ENCODE measurements at places on chromosomes 7 and 10.

DNA sequence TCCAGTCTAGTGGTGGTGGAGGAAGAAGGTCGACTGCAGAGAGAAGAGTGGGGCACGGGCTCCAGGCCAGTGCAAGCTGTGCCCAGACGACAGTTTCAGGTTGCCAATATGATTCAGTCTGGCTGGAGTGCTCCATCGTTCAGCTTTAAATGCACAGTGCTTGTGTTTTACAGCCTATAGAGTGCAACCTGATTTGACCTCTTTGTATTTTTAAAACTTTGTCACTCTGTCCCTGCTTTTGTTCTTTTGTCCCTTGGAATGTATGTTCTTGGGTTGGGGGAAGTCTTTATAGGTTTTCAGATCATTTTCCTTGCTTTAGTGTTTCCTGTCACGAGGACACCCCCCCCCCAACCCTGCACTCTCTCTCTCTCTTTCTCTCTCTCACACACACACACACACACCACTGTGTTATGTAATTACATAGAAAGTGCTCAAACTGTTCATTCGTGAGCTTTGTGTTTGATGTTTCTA is 198.0 kb downstream of the CAMK1D start:
- DNase-seq, result no peak

DNA sequence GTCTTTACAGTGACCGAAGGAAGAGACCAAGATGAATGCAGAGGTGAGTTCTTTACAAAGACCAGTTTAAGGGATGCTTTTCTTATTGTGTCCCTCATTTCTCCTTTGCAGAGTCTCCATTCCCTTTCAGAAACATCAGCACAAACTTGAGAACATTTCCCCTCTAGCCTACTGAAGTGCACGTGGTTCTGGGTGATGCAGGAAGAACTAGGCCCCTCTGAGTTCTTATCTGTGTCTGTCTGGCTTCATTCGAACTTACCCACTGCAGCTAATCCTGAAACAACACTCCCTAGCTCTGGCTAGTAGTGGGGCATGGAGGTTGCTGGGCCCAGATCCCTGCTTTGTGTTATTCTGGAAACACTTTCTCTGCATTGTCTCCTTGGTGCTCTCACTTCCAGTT is 12.6 kb downstream of the BLVRA start:
- DNase-seq, result no peak

- DNase-seq, result no peak
These were observed 17.2 kb downstream of the RUNDC3B start for GRCh38 chr7:87645446-87645845.

DNA sequence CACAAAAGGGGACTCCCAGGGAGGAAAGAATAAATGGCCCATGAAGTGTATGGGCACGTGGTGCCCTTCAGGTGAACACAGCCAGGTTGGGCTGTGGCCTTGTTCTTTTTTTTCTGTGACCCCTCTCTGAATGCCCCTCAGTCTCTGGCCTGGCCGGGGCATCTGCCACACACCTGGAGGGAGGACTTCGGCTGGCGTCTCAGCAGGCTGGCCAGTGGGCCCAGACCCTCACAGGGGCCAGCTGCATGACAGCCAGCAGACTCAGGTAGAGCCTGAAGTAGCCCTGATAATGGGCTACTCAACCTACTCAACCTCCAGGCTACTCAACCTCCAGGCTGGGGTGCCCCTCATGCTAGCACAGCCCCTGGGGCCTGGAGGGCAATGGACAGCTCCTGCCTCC is 9.8 kb upstream of the CAMK2B start:
- DNase-seq, result no peak

DNA sequence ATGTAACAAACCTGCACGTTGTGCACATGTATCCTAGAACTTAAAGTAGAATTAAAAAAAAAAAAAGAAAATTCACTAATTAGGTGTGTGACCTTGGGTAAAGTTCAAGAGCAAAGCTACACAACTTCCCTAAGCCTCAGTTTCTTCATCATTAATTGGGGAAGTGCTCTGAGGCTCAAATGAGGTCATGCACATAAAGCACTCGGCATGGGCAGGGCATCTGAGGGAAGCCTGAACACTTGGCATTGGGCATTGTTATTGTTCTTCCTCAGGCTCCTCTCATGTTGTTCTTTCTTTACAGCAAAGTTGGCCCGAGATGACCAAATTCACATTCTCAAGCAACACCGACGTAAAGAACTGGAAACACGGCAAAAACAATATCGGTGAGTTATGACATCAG is 21.5 kb downstream of the ALOX5 start:
- no peak for DNase-seq

- no peak for DNase-seq
These were observed 14.8 kb upstream of the CNPY1 start for GRCh38 chr7:155560982-155561686.

GRCh38 chr7:8536431-8536830 is 103.0 kb downstream of the NXPH1 start:
- DNase-seq, result no peak

DNA sequence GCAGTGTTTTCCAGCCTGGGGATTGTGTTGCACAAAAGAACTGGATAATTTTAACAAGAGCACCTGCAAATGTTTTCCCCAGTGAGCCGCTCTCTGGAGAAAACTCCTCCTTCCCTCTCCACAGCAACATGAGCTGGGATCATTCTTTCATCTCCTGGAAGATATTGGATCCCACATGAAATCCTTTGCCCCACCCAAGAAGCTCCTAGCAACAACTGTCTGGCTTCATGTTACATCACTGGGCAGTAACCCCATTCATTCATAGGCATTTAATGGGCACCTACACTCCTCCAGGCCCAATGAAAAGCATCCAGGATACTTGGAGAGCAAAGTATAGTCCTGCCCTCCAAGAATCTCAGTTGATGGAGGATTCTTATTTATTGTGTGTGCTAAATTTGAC is 27.2 kb downstream of the LSM5 start:
- no peak for DNase-seq

- no peak for DNase-seq
These were observed 57.1 kb downstream of the PLPP4 start for GRCh38 chr10:120514035-120514620.

GRCh38 chr7:84502239-84502638 is 307.6 kb upstream of the SEMA3A start:
- DNase-seq, result no peak

- DNase-seq, result no peak
These were observed 18.1 kb upstream of the ABCB5 start for GRCh38 chr7:20597339-20597738.

GRCh38 chr10:63140077-63140476 is 6.9 kb downstream of the NRBF2 start:
- DNase-seq, result no peak

- no peak for DNase-seq
These were observed 694.5 kb upstream of the PCDH15 start for GRCh38 chr10:55495555-55495954.

DNA sequence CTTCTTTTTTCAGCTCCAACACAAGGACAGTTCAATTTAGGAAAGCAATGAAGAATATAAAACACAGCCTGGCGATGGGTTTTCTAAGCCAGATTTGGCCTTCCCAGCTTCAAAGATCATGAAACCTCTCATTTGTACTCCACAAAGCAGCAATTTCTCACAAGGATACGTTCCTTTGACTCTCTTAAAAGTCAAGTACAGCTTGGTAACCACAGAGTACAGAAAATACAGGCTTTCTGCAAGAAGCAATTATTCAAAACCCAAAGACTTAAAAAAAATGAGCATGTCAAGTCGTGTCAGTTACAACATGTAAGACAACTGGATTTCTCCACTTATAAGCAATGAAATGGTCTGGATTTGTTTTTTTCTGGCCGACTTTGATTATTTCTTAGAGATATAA is 321.4 kb downstream of the FGFR2 start:
- DNase-seq, result no peak

GRCh38 chr10:80589726-80590373 is 52.1 kb downstream of the SH2D4B start:
- DNase-seq, result no peak

- no peak for DNase-seq
These were observed 130.5 kb upstream of the C1QL3 start for GRCh38 chr10:16652154-16652553.

- DNase-seq, result no peak
These were observed 282.4 kb downstream of the CELF2 start for GRCh38 chr10:11300026-11300425.

- DNase-seq, result no peak
These were observed 25.7 kb upstream of the FAM133B start for GRCh38 chr7:92615861-92616260.

- DNase-seq, result no peak
These were observed 321.0 kb downstream of the TCERG1L start for GRCh38 chr10:130990486-130990885.

- no peak for DNase-seq
These were observed 1.9 kb downstream of the APBB1IP start for GRCh38 chr10:26440088-26440470.

DNA sequence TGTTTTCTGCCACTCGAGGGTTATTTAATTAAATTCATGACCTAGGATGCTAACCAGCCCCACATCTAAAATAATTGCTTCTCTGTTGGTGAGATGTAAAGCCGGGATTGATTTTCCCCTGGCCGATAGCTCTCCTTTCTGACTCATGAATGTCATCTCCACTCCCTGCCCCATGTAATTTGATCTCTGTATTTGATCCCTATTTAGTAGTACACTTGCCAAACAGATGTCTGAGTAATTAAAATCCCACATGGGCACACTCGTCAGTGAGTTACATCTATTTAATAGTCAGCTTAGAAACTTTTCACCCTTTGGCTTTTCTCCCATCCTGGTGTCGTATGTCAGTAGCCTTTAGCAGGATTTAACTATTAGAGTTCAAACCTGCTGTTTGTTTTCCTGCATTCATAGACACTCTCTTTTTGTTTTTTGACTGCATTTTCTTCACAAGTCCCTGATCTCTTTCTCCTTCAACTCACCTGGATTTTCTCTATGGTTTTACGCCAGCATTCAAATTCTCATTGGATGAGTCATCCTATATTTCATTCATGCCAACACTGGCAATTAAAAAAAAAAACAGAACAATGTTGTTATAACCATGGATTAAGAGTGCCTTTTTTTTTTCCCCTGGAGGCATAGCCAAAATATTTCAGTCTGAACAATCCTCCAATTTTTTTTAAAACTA is 82.7 kb downstream of the SPAG6 start:
- no peak for DNase-seq

DNA sequence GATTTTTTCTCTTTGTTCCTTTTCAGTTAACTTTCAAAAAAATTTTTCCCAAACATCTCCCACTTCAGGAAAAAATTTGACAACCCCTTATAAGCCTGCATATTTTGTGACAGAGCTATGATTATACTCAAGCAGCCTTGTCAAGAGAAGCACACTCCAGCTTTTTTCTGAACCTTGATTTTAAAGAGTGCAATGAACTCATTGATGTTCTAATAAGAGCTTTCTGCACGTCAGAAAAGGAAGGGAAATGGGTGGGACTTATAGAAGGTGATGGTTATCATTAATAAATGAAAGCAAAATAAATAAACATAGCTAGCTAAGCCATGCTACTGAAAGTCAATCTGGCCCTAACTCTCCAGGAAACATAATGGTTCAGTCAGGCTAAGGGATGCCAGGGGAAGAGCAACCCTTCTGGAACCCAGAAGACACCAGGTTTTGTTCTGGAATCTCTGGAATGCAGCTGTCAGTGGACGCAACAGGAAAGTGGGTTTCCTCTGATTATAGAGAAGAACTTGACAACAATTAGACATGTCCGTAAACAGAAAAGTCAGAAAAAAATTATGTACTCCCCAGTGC is 76.1 kb downstream of the NHLRC2 start:
- DNase-seq, result no peak

DNA sequence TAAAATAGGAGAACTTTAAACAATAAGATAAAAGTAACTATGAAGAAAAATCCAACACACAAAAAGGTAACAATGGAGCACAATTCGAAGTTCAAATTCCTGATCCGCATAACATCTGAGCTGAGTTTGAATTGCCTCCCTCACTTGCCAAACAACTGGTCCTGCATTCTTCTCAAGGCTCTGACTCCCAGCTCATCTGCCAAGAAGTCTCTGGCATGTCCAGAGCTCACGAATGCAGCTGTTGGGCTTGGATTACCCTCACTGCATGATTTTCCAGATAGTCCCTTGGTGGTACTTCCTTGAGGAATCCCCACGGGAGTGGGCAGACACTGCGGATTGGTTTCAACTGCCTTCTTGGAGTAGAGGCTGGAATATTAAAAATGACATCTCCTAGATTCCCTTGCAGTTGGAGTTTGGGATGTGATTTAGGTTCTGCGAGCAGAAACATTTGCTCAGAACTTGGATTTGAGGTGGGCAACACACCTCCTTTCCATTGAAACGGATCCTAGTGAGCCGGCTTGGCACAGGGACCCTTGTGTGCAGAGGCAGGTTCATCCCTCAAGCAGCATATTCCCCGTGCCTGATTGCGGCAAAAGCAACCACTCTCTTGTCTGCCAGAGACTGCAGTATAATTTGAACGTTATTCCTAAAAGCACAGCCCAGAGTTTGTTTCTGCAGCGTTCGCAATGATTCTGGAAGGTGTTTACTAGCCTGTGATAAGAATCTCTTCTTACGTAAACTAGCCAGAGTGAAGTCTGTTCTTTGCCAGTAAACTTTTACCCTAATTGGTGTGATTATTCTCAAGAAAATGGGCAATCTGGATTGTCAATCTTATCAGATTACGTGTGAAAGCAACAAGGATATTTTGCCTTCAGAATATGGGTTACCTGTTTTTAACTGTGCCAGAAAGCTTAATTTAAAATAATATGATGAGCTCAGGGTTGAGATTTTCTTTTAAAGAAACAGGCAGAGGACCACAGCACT is 23.4 kb upstream of the PRKCQ start:
- DNase-seq, result no peak

GRCh38 chr10:104340111-104340526 is 1.9 kb upstream of the ITPRIP start:
- no peak for DNase-seq

DNA sequence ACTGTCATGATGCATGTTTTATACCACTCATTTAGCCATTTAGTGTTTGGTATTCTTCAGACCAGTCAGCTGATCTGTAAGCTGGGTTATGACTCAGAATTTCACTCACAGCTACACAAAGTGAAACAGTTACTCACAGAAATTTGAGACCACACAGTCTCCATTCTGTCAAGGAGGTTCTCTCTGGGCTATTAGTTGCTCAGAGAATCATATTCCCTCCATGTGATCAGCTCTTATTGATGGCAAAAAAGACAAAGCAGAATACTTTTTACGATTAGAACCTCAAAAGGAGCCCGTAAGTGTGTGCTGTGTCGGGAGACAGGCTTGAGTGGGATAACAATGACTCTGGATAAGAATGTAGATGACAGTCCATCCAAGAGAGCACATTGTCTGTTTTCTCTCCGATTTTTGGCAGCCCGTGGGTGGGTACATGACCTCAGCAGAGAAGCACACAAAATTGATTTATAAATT is 277.6 kb upstream of the SORCS1 start:
- no peak for DNase-seq

All from CD8-positive, alpha-beta memory T cell (primary cell).